ENCODE measurements at places on chromosomes 12 and 14. TPM values are rescaled to one million over a fixed set of nuclear protein-coding genes. Genes with fewer than 3 reads are reported as not detected.

DNA sequence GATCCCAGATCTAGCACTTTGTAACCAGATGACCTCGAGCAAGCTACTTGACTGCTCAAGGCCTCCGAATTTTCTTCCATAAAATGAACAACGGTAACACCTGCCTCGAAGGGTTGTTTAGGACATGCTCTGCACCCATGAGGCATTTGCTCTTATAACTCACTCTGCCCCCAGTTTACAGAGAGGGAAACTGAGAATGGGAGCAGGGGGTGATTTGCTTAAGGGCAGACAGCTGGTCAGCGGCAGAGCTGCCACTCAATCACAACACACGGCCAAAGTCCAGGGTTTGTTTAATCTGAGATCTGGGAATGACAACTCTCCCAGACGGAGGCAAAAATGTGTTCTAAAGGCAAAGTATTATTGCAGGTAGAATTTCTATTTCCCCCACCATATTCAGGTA is 156.3 kb downstream of the RIMBP2 start:
- DNase-seq = no peak

The PTPN21 gene
- 44.0 TPM for total RNA-seq

DNA sequence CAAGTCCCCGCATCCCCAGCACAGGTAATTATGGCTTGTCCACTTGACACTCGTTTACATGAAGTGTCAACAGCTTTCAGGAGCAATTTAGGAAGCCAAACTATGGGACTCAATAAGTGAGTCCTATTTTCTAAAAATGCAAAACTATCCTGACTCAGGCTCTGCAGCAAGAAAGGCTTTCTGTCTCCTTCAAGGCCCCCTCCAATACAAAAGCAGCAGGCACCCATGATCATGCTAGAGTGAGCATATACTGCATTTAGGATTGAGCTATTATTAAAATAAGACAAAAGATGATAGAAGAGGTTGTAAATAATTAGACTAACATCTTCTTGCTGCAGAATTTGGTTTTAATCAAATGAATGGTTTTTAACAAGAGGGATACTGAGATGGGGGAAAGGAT is 3.2 kb downstream of the SIX6 start:
- DNase-seq = no peak

GRCh38 chr14:32403688-32404087 is 74.6 kb downstream of the AKAP6 start:
- no peak for DNase-seq

The HCAR2 gene
- total RNA-seq = not detected

DNA sequence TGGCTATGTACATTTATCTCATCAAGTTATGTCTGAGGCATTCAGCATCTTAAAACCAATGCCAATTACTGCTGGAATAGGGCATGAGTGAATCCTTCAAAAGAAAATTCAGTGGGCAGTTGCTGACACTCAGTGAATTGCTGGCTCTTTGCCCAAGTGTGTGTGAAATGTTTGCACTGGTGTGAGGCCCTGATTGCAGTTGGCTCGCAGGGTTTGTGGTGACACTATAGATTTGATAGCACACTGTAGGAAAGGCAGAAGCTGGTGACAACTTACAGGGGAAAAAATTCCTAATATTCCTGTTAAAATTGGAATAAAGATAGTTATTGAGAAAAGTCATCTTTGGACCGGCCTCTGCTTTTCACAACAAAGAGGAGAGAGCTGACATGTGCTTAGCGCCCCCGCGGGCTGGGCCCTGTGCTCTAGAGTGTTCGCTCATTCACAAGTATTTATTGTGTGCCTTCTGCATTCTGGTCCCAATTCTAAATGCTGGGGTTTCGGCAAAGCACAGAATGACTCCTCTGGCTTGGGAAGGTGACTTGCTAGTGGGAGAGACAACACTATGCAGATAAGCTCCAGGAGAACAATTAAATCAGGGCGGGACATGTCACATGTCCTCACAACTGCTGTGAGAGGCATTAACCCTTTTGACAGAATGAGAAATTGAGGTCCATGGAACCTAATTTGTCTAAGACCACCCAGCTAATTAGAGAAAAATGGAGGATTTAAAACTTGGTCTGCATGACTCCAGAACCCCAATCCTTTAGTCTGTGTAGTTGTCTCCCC is 418.7 kb downstream of the NPAS3 start:
- DNase-seq = no peak

DNA sequence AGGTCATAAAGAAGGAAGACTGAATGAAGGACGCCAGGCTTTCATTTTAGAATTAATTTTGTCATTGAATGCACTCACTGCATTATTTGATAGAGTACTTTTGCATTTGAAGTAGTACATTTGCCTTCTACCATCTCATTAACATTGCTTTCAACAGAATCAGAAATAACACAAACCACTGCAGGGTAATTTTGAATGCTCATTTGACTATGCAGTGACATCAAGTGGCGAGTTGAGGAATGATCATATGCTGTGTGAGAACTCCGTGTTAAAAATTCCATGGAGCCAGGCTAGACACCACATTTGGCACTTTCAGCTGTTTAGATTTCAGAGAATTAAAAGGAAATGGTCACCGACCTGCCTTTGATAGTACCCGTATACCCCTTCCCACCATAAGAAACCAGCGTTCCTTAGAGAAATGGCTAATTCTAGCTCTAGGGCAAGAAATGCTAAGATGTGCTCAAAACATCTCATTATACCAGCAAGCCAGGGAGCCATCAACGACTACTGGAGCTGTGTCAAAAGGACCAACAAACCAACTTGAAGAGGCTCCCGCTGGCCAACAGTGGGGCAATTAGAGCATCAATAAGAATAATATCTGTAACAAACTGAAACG is 16.5 kb downstream of the HEBP1 start:
- no peak for DNase-seq

DNA sequence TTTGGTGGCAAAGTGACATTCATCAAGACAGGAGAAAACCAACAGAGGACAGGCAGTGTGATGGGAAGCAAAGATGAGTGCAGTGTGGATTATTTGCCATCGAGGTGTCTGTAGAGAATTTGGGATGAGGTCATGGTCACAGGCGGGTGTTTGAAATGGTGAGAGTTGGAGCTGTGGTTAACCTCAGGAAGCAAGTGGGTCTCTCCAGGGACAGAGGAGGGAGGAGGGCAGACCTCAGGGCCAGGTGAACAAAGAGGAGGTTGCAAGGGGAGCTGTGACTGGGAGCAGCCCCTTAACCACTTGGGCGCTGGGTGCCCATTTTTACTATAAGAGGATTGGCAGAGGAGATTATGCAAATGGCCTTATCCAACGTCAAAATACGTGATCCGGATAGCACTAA is 7.0 kb downstream of the FZD10 start:
- no peak for DNase-seq

DNA sequence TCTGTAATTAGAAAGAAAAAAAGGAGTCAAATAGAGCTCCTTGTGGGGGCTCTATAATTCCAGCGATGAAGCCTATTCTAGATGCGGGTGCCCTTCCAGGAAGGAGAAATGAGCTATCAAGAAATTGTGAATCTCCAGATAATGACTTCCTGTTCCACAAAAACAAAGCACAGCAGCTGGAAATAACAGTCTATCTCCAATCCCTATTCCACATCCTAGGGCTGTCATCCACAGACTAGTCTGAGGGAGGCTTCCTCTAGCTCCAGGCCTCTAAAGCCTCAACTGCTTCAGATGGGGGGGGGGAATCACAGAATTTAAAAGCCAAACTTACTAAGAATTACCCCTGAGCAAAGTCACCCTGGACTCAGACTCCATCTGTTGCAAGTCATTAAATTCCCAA is 77.4 kb upstream of the GTF2A1 start:
- no peak for DNase-seq

GRCh38 chr12:128269181-128269591 is 2.2 kb downstream of the TMEM132C start:
- no peak for DNase-seq

GRCh38 chr14:23020143-23021128 is 10.5 kb upstream of the C14orf93 start:
- no peak for DNase-seq

The STAC3 gene
- total RNA-seq = 2.8 TPM

- no peak for DNase-seq
Observed at GRCh38 chr12:53756300-53757100, 4.7 kb upstream of the CISTR start.

DNA sequence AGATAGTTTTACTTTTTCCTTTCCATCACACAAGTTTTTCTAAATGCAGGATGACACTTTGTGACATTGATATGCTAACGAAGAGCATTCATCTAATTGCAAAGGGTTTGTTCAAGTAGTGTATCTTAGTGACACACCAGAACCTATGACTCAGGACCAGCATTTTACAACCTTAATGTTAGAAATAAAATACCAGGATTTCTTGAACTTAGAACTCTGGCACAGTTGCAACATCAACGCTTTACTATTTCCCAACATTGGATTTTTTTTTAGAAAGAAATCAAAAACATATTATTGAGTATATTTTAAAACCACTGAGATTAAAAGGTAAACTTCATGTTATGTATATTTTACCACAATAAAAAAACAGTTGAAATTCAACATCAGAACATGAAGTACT is 17.9 kb upstream of the PLEKHG6 start:
- DNase-seq = no peak

The C12orf60 gene
- total RNA-seq = 0.74 TPM

The WIF1 gene
- 0.76 TPM for total RNA-seq

- DNase-seq = no peak
Observed at GRCh38 chr12:81573228-81573627, 185.9 kb downstream of the PPFIA2 start.

The KRT72 gene
- not detected for total RNA-seq

GRCh38 chr12:115322275-115322674 is 638.3 kb upstream of the TBX3 start:
- DNase-seq = no peak

- peak; percentile 63 for DNase-seq
Observed at GRCh38 chr14:102736956-102737355, 40.3 kb upstream of the TRAF3 start.

DNA sequence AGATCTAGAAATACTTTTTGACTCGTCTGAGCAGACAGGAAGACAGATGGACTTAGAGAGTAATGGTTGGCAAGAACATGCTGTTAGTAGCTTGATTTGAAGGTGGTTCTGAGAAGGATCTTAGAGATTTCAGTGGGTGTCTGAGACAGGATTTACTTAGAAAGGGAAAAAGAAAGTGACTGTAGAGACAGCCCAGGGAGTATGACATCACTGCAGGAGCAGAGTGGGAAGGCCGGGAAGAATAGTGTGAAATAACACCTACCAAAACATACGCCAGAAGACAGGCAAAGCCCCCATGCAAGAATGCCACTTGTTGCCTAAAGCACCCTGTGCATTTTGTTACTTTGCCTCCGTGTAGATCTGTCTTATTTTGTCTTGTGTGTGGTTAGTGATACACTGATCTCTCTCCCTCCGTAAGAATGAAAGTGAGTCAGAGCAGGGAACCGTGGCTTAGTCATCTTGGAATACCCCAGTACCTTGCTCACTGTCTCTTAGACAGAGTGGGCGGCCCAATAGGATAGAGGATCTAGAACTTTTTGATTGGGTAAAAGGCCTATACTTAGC is 161.3 kb upstream of the IFNG-AS1 start:
- DNase-seq = no peak

The ASPG gene
- 1.3 TPM for total RNA-seq

GRCh38 chr12:71201136-71201679 is 43.4 kb upstream of the TSPAN8 start:
- DNase-seq = no peak

DNA sequence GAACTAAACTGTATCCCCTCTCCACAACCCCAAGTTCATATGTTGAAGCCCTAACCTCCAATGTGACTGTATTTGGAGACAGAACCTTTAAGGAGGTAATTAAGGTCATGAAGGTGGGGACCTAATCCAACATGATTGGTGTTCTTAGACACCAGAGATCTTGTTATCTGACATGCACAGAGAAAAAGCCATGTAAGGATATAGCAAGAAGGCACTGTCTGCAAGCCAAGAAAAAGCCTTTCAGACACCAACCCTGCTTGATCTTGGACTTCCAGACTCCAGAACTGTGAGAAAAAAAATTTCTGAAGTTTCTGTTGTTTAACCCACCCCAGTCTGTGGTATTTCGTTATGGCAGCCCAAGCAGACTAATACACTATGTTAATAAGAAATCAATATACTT is 62.2 kb upstream of the CFL2 start:
- no peak for DNase-seq

GRCh38 chr14:23633160-23633701 is 2.9 kb upstream of the DHRS2 start:
- no peak for DNase-seq

GRCh38 chr12:6204533-6205143 is 4.4 kb downstream of the CD9 start:
- DNase-seq = no peak

The DIO3 gene
- 6.2 TPM for total RNA-seq

GRCh38 chr12:111093428-111094142 is 173.2 kb upstream of the MYL2 start:
- no peak for DNase-seq

DNA sequence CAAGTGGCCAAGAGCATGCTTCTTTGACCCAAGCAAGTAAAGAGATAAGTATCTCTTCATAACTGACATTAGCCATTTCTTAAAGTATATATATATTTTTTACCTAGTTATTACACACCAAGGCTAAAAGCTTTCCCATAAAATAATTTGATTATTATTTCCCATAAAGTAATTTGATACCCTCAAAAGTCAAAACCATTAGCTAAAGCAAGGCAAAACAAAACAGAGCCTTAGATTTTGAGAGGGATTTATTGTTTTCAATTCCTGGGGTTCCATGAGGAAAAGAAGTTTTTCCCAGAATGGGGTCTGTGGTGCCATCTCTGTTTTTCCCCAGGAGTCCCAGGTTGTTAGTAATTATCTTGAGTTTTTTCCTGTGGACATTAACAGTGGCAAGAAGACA is 125.5 kb upstream of the NUDT4 start:
- DNase-seq = no peak

DNA sequence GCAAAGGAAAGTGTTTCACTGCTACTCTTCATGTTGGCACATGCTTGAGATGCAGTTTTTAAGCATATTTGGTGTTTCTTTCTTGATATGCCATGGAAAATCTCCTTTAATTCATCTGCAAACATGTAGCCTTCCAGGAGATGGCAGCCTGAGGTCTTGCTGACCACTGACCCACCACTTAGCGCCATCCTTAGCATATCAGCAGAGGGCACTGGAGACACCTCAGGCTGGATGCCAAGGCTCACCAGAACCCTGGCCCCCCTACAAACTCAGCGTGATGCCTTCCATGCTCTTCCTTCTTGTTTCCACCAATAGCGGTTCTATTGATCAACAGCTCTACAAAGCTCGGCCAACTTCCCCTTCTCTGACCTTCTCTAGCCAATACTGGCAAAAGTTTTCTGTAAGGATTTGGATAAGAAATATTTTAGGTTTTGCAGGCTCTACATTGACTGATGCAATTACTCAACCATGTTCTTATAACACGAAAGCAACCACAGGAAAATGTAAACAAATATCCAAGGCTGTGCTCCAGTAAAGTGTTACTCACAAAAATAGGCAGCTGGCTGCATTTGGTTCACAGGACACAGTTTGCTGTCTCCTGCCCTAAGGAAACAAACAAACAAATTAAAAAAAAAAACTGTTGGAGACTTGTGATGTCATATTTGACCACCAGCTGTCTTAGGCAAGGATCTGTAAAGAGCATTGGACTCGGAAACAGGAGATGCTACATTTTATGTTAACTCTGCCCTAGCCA is 209.7 kb downstream of the SLC15A4 start:
- DNase-seq = no peak

GRCh38 chr14:99853206-99853605 is 60.0 kb downstream of the EML1 start:
- DNase-seq = no peak

Measured in posterior vena cava (tissue), 2 donors.